ENCODE measurements at places on chromosomes 4 and X.

DNA sequence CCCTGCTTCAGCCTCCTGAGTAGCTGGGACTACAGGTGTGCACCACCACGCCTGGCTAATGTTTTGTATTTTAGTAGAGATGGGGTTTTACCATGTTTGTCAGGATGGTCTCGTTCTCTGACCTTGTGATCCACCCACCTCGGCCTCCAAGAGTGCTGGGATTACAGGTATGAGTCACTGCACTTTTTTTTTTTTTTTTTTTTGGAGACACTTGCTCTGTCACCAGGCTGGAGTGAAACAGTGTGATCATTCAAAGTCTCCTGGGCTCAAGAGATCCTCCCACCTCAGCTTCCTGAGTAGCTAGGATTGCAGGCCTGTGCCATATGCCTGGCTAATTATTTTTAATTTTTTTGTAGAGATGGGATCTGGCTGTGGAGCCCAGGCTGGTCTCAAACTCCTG, 338.8 kb downstream of the PPP3CA start:
- no peak for DNase-seq

GRCh38 chr4:158322109-158322508, 111.8 kb downstream of the TMEM144 start:
- peak; percentile 58 for DNase-seq

- no peak for DNase-seq
Measured at GRCh38 chr4:34412911-34413310, 1831.4 kb downstream of the ARAP2 start.

- no peak for DNase-seq
Measured at GRCh38 chr4:94339779-94340178, 2.9 kb downstream of the HPGDS start.

GRCh38 chrX:106672527-106672926, 54.0 kb upstream of the RNF128 start:
- no peak for DNase-seq

- peak; percentile 56 for DNase-seq
Measured at GRCh38 chr4:157220371-157220881, at the start of gene GRIA2. GRIA2 (plus strand) TSS chr4:157220728; CDS start chr4:157221043, 315 bp downstream.

DNA sequence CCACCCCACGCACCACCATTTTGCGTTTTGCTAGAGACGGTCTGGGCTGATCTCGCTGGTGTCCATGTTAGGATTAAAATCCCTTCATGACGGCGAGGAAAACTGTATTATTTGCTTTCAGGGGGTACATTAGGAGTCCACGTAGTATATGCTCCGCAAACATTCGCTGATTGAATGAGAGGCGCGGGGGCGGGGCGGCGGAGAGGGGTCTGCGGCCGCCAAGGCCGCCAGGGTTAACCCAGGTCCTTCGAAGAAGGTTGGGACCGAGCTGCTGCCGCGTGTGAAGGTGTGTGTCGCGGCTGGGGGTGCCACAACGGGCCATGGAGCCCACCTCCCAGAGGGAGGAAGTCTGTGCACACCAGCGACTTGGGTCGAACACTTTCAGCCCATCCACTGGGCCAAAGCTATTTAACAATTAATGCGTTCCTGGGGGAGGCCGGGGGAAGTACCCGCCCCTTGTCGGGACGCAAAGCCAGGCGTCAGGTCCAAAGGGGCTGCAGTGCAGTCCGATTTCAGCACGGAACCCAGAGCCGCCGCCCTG, 6.4 kb upstream of the PITX2 start:
- no peak for DNase-seq

DNA sequence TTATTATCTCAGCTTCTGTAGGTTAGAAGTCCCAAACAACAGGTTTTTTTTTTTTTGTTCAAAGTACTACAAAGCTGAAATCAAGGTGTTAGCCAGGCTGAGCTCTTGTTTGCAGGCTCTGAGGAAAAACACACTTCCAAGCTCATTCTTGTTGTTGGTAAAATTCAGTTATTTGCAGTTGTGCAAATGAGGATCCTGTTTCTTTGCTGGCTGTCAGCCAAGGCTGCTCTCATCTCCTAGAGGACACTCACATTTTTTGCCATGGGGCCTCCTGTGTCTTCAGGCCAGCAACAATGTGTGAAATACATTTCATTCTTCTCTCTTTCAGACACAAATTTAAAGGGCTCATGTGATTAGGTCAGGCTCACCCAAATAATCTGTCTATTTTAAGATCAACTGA, 60.3 kb upstream of the HSD17B10 start:
- DNase-seq: no peak

All from NCI-H1930 (cell line).